Pancreas (tissue), 10 donors: ENCODE measurements at places on chromosomes 2 and 18. TPM values are rescaled to one million over a fixed set of nuclear protein-coding genes. Genes with fewer than 3 reads are reported as not detected.

KYNU gene
- polyA plus RNA-seq = 0.40 TPM

TSPYL6 gene
- polyA plus RNA-seq = not detected

RAPH1 gene
- polyA plus RNA-seq = 3.7 TPM

MAP3K19 gene
- polyA plus RNA-seq = not detected

HOXD4 gene
- polyA plus RNA-seq = 1.8 TPM

ALPI gene
- polyA plus RNA-seq = not detected

KCNG2 gene
- not detected for polyA plus RNA-seq

KHK gene
- 10.6 TPM for polyA plus RNA-seq

RGPD4 gene
- not detected for polyA plus RNA-seq

RAB17 gene
- 97.9 TPM for polyA plus RNA-seq

IL1B gene
- 0.80 TPM for polyA plus RNA-seq
